ENCODE measurements at places on chromosomes 3 and 15. TPM values are rescaled to one million over a fixed set of nuclear protein-coding genes. Genes with fewer than 3 reads are reported as not detected.

The SYNPR gene
- polyA plus RNA-seq = not detected

The SLC7A14 gene
- polyA plus RNA-seq = not detected

The SRPRB gene
- 48.7 TPM for polyA plus RNA-seq

The OCA2 gene
- polyA plus RNA-seq = not detected

The CA12 gene
- polyA plus RNA-seq = not detected

- H3K4me3 ChIP-seq = no peak overlapping the region
- H3K36me3 ChIP-seq = peaks cover 68% of the 10 kb centered on the region
- no peaks in the 10 kb centered on the region for H3K27me3 ChIP-seq
- peaks cover 23% of the 10 kb centered on the region for H3K4me1 ChIP-seq
- DNase-seq = no peak
- no peak overlapping the region for H3K27ac ChIP-seq
Measured at GRCh38 chr3:141444586-141445285, 42.1 kb upstream of the RASA2 start.

DNA sequence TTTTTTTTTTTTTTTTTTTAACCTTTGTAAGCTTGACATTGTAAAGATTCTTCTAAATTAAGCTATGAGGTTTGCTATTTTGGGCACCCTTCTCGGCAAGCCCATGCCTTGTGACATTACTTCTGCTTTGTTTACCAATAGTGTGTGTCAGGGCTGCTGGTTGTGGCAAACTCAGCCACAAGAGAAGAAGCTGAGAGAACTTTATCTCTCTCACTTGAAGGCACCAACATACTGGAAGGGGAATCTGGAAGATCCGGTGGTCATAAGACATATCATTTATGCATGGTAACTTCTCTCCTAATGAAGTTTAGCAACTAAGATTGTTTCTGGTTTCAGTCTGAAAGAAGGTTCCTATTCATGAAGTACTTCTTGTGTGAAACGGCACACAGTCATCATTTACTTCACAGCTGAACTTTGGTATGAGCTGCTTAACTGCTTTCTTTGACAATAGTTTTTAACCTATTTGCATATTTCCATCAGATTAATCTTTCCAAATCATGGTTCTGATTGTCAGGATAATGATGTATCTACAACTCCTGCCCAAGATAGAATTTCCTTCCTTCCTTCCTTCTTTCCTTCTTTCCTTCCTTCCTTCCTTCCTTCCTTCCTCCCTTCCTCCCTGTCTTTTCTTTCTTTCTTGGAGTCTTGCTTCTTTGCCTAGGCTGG is 189.3 kb downstream of the NFKBIZ start:
- H3K36me3 ChIP-seq = no peaks in the 10 kb centered on the region
- no peaks in the 10 kb centered on the region for H3K27me3 ChIP-seq
- no peak overlapping the region for H3K27ac ChIP-seq
- H3K4me1 ChIP-seq = peaks cover 10% of the 10 kb centered on the region
- no peak for DNase-seq

DNA sequence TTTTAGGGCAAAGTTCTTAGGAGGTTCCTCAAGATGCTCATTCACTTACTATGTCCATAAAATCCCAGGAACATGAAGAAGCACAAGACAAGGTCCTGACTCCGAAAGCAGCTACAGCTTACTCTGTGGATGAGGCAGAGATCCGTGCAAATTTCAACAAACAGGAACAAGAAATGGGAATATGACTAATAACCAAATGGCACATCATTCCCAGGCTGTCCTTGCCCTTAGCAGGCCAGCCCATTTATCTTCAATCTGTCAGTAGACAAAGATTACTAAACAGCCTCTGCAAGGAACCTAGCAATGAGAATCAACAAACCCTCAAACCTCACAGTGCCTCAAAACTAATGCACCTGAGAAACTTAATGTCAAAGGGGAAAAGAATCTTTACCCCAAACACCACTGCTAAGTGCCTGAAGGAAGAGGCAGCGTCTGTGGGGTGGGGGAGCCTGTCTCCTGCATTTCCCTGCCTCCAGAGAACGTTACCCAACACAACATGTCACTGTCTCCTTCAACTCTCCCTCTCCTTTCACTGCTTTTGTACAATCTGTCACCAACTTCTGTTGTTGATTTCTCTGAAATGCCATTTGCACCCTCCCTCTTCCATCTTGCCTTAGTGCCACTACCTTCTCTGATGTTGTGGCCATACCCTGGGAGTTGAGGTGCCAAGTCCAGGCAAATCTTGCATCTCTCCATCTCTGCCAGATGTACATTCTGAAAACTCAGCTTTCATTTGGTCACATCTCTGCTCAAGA is 4.8 kb downstream of the TNFAIP8L3 start:
- peaks cover 59% of the 10 kb centered on the region for H3K27me3 ChIP-seq
- peaks cover 5% of the 10 kb centered on the region for H3K4me1 ChIP-seq
- no peak overlapping the region for H3K4me3 ChIP-seq
- DNase-seq = no peak
- H3K36me3 ChIP-seq = no peaks in the 10 kb centered on the region

DNA sequence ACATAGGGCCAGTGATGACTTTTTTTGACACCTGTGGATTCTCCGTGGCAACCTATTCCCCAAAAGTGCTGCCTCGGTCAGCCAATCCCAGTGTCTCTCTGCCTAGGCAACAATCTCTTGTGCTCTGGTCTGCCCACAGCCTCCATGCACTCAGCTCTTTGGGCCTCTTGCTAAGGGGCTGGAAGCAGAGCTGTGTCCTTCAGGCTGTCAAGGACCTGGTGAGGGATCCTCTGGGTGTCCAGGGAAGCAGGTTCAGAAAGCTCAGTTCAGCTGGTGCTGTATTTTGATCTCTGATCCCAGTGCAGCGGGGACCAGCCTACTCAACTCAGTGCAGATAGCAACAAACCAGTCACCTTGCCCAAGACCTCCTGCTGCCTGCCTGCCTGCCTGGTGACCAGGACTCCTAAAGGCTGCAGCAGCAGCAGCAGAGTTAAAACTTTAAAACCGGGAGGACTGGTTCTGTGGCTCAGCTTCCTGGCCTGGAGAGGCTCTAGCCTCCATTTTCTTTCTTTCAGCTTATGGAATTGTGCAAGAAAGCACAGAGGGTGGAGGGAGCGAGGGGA is 6.2 kb downstream of the PAK6 start:
- no peaks in the 10 kb centered on the region for H3K36me3 ChIP-seq
- no peak overlapping the region for H3K4me3 ChIP-seq
- peaks cover under 1% of the 10 kb centered on the region for H3K27me3 ChIP-seq

GRCh38 chr15:66739287-66739686 is 37.3 kb downstream of the SMAD6 start:
- no peak for DNase-seq
- no peak overlapping the region for H3K4me3 ChIP-seq
- no peak overlapping the region for H3K27ac ChIP-seq
- no peaks in the 10 kb centered on the region for H3K27me3 ChIP-seq
- no peaks in the 10 kb centered on the region for H3K36me3 ChIP-seq

DNA sequence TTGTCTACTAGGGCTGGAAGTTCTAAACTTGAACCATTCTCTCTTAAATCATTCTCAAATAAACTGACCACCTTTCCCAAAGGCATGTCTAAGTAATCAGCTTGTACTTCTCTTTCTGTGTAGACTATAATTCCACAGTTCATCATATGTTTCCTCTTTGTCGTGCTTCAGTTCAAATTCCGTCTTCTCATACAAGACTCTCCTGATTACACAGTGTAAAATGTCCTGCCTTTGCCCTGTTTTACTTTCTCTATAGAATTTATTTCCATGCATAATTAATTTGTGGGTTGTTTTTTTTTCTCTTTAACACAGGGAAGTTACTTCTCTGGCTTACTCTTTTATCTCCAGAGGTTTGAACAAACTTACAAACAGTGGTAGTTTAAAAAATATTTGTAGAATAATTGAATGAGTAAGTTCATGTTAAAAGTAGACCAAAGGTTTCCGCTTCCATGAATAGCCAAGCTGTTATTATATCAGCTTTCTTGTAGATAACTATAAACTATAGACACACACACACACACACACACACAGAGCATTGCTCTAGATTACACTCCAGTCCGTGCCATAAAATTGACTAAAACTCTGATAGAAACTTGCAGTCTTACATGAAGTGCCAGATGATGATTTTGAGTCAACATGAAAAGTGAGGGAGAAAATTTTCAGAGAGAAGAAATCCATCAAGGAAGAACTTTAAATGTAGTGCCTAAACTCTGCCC is 119.0 kb downstream of the SUCNR1 start:
- H3K27ac ChIP-seq = no peak overlapping the region
- no peak for DNase-seq
- no peak overlapping the region for H3K4me3 ChIP-seq
- H3K27me3 ChIP-seq = peaks cover 4% of the 10 kb centered on the region

DNA sequence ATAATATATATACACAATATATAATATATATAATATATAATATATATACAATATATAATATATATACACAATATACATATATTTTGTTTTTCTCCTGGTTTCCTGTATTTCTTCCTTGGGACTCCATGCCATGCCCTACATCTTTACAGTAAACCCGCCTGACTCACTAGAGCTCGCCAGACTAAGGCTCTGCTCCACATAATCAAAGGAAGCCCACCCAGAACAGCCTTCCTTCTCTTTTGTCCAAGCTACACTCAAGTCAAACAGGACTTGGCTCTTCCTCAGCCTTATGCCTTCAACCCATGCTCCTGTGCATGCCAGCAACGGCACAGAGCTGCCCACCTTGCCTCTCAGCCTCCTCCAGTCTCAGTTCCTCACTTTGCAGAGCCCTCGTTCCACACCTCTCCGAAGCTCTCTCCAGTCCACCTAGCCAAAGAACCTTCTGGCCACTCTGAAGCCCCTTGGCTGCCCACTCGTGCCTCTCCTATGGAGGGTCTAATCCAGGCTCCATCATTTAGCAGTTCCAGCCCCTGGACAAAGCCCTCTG is 109.1 kb downstream of the RFTN1 start:
- H3K4me3 ChIP-seq = no peak overlapping the region
- no peak for DNase-seq
- H3K27me3 ChIP-seq = no peaks in the 10 kb centered on the region
- H3K27ac ChIP-seq = no peak overlapping the region
- peaks cover 25% of the 10 kb centered on the region for H3K36me3 ChIP-seq

DNA sequence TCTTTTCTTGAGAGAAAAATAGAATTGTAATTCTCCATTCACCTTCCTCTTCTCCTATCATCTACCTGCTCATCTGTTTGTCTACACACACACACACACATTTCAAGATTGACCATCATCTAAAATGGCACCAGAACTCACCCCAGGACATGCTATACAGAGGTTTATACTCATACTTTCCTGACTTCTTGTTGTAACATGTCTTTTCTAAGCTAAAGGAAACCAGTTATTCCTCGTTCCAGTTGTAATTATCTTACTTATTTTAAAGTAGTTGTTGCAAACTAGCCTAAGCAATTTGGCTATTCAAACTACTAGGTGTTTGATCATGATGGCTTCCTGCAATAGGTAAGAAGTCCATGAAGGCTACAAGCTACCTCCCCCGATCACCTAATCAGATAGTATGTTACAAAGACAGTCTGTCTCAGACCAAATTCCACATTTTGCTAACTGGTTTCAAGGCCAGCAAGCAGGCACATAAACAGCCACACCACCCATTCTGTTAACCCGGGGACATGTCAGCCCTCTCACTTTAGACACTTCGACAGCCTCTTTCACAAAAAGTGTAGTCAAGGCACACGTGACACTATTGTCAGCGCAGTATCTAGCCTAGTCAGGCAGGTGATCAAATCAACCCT is 189.7 kb downstream of the SHQ1 start:
- no peak overlapping the region for H3K27ac ChIP-seq
- H3K36me3 ChIP-seq = no peaks in the 10 kb centered on the region
- H3K27me3 ChIP-seq = peaks cover 16% of the 10 kb centered on the region
- H3K4me1 ChIP-seq = peaks cover 22% of the 10 kb centered on the region
- peak overlapping the region; percentile 56 for H3K4me3 ChIP-seq

- H3K36me3 ChIP-seq = peaks cover 11% of the 10 kb centered on the region
- H3K27ac ChIP-seq = no peak overlapping the region
- no peaks in the 10 kb centered on the region for H3K4me1 ChIP-seq
- no peak for DNase-seq
Measured at GRCh38 chr15:81940467-81941451, 105.1 kb downstream of the MEX3B start.

GRCh38 chr3:130901463-130902204 is 7.8 kb downstream of the ATP2C1 start:
- H3K4me3 ChIP-seq = no peak overlapping the region
- H3K36me3 ChIP-seq = no peaks in the 10 kb centered on the region
- no peaks in the 10 kb centered on the region for H3K27me3 ChIP-seq
- H3K27ac ChIP-seq = peak overlapping the region; percentile 44
- H3K4me1 ChIP-seq = peaks cover 68% of the 10 kb centered on the region
- no peak for DNase-seq

- DNase-seq = no peak
- H3K4me1 ChIP-seq = no peaks in the 10 kb centered on the region
- H3K27ac ChIP-seq = no peak overlapping the region
Measured at GRCh38 chr3:23700616-23701015, 105.1 kb upstream of the UBE2E1 start.

DNA sequence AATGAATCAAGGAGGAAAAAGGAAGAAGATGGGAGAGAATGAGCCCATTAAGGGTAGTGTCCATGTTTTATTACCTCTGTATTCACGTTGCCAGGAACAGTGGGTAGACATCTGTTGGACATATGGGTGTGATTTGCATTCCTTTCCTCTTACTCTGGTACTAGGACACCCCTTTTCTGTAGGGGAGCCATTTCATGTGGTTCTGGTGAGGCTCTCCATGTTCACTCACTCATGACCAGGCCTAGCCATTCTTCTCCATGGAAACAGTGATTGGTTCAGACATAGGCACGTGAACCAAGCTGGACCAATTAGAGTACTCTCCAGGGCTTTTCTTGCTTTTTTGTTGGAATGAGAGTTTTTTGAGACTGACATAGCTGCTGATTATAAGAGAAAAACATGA is 39.6 kb upstream of the PDCD6IP start:
- H3K27me3 ChIP-seq = peaks cover 4% of the 10 kb centered on the region
- DNase-seq = no peak
- H3K4me3 ChIP-seq = no peak overlapping the region
- peaks cover 6% of the 10 kb centered on the region for H3K36me3 ChIP-seq
- H3K4me1 ChIP-seq = no peaks in the 10 kb centered on the region

GRCh38 chr3:20490996-20491395 is 305.0 kb upstream of the SGO1 start:
- H3K36me3 ChIP-seq = peaks cover 8% of the 10 kb centered on the region
- no peaks in the 10 kb centered on the region for H3K4me1 ChIP-seq
- no peak overlapping the region for H3K27ac ChIP-seq

GRCh38 chr15:92636908-92637481 is 18.6 kb downstream of the FAM174B start:
- no peak for DNase-seq
- no peak overlapping the region for H3K27ac ChIP-seq
- H3K4me3 ChIP-seq = no peak overlapping the region
- H3K27me3 ChIP-seq = no peaks in the 10 kb centered on the region
- H3K4me1 ChIP-seq = peaks cover 7% of the 10 kb centered on the region

- H3K4me3 ChIP-seq = no peak overlapping the region
- no peaks in the 10 kb centered on the region for H3K27me3 ChIP-seq
- no peaks in the 10 kb centered on the region for H3K36me3 ChIP-seq
- no peak for DNase-seq
Measured at GRCh38 chr3:192121923-192122322, 605.4 kb downstream of the FGF12 start.

DNA sequence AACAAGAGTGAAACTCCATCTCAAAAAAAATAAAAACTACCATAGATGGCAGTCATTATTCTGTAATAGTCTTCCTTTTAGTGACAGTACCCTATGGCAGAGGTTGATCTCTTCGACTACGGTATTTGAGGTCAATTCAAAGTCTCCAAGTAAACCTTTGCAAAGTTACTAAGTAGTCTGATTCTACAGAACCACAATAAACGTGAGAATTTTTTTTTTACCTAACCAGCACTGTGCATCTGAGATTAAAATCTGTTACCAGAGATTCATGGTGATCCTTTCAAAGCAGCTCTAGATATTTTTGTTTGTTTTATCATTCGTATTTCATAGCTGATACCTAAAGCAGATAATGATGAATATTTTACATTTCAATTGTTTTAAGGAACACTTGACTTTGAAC is 86.6 kb upstream of the CHD2 start:
- DNase-seq = peak; percentile 90
- H3K36me3 ChIP-seq = no peaks in the 10 kb centered on the region
- peak overlapping the region; percentile 69 for H3K4me3 ChIP-seq
- H3K27ac ChIP-seq = peak overlapping the region; percentile 99

Data from naive thymus-derived CD8-positive, alpha-beta T cell (primary cell).